ENCODE measurements at places on chromosomes 4 and X.

GRCh38 chrX:51494409-51494808 lies 2.0 kb downstream of the NUDT11 start:
- no peak for DNase-seq

DNA sequence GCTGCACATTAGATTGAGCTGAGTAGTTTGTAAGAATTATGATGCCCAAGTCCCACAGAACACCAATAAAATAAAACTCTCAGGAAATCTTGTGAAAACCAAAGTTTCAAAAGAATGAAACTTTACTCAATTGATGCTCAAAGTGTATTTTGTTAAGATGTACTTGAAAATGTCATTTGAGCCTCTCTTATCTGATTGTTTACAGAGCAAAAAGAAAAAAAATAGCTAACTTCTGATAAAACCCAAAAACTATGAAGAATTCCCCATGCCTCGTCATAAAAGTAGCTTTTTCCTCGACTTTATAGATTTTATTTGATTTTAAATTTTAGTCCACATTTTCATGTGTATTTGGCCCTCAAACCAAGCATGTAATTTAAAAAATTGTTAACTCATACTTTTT lies 521.5 kb upstream of the FTHL17 start:
- DNase-seq: no peak

DNA sequence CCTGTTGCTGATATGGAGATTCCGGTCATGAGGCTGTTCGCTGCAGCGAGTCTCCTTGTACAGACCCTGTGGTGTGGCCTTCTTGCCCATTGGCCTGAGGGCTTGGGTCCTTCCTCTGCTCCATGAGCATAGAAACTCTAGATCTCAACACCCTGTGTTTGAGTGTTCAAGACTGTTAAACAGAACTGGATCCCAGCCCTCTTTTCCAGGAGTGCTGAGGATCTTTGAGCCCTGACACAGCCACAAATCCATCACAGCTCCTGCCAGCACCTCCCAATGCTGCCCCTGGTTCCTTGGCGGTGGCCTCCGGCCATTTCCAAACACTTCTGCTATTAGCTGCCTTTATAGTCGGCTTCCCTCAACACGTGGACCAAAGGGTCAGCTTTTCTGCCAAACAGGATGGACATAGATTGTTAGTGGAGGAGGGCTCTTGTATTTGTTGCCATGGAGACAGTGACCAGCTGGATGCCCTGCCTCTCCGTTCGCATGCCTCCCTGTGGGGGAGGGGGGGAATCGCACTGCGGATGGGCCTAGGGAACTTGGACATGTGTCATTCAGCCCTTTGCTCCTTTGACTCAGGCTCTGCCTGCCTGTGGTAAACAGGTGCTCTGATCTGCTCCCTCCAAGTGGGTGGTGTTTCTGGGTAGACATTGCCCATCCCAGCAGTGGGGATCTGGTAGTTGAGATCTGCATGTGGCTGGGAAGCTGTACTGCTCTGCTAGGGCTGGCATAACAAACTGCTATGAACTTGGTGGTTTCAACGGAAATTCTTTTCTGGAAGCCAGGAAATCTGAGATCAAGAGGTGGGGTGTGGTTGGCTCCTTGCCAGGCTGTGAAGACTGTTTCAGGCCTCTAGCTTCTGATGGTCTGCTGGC lies 6.9 kb upstream of the WDR1 start:
- DNase-seq: peak; percentile 22

- DNase-seq: no peak
Observed at GRCh38 chr4:54852602-54853001, 194.8 kb downstream of the KIT start.

GRCh38 chrX:38975368-38975942 lies 174.2 kb downstream of the MID1IP1 start:
- no peak for DNase-seq

DNA sequence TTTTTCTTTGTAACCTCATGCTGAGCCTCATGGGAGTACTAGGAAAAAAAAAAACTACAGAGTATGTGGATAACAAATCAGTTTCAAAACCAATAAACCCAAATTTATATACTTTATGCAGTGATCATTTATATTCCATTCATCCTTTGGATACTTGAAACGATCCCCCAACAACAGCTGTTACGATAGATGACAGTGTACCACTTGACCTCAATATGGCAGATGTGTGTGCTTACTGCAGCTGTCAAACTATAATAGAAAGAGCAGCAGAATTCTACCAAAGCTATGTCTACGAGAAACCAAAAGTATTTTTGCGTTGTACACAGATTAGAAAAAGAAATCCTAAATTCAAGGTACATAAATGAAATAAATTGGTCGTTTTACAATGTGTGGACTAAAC lies 337.8 kb downstream of the PDGFC start:
- DNase-seq: no peak

GRCh38 chrX:129759576-129760061 lies 20.1 kb upstream of the SASH3 start:
- DNase-seq: no peak

DNA sequence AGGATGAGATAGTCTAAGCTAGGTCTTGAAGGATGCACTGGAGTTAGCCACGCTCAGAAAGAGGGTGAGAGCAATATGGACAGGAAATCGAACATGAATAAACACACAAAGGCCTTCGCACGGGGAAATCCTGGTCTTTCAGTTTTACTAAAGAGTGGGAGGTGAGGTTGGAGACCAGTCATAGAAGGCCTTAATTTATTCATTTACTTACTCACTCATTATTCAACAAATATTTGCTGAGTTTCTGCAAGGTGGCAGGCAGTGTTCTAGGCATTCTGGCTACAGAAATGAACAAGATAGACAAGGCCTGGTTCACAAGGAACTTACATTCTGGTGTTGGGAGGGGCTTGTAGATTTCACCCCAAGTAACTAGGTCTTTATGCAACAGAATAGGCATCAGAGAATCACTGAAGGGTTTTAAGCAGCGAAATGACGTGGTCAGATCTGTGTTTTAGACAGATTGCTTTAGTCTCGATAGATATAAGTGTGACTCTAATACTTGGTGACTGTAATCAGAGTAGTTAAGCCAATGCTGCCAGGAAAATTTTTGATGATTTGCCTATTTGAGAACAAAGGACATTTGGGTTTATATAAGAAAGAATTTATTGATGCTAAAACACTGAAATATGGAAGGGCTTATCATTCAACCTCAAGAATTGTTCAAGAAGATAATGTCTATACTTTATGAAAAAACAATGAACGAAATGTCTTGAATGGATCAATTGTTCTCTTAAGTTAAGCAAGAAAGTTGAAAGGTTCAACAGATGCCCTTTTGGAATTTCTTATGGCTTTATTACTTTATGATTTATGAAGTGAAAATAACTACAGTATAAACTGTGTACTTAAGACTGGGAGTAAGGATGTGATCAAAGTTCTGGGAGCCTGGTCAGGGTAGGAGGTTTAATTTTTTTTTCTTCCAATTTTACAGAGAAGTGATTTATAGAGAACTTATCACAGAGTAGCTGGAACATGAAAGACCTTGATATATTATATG lies 184.4 kb upstream of the CASK start:
- no peak for DNase-seq

DNA sequence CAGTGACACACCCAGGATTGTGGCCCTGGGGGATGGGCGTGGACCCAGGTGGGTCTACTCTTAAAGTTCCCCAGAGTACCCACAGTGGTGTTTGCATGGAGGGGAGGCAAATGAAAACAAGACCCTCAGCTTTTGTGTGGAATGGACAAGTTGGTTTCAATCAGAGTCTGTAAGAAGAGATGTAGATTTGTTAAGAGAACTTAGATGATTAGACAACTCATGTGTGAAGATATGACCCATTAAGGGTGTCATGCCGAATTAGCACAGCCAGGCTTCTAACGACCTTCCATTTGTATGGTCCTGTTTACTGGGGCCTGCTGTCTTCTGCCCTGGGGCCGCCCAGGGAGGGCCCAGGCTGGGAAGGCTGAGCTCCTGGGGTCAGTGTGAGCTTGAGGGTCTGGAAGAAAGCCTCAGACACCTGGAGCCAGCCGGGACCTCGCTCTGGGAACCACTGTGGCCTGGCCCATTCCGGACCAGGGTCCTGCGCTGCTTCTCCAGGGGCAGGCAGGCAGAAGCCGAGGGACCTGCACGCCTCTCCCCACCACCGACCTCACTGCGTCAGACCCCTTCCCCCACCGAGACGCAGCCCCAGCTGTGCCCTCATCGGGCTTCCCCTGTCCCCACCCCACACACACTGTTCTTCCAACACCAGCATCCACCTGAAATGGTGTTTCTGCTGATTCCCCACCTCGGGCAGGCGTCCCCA lies 20.4 kb downstream of the UVSSA start:
- DNase-seq: no peak

DNA sequence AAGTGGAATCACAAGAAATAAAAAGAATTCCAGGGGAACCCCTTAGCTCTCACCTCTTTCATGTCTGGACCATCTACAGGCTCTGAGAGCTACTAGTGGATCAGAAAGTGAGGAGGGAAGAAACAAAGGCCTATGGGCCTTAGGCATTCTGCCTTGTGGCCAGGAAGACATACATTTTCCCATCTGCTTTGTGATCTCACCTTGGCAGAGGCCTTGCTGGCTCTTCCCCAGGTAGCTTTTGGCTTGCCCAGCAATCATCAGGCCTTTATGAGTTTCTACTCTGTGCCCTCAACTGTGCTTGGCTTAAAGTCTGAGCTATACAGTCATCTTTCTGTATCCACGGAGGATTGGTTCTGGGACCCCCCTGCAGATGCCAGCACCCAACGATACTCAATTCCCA lies 28.3 kb upstream of the CD99L2 start:
- no peak for DNase-seq

DNA sequence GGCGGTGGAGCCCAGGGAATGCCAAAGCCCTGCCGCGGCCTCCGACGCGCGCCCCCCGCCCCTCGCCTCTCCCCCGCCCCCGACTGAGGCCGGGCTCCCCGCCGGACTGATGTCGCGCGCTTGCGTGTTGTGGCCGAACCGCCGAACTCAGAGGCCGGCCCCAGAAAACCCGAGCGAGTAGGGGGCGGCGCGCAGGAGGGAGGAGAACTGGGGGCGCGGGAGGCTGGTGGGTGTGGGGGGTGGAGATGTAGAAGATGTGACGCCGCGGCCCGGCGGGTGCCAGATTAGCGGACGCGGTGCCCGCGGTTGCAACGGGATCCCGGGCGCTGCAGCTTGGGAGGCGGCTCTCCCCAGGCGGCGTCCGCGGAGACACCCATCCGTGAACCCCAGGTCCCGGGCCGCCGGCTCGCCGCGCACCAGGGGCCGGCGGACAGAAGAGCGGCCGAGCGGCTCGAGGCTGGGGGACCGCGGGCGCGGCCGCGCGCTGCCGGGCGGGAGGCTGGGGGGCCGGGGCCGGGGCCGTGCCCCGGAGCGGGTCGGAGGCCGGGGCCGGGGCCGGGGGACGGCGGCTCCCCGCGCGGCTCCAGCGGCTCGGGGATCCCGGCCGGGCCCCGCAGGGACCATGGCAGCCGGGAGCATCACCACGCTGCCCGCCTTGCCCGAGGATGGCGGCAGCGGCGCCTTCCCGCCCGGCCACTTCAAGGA lies at the start of gene FGF2:
Gene FGF2, plus strand, starts transcription at position 279 of the 705 bp plus-strand sequence. Its CDS starts 344 bp downstream, at position 623.
- DNase-seq: peak; percentile 27

DNA sequence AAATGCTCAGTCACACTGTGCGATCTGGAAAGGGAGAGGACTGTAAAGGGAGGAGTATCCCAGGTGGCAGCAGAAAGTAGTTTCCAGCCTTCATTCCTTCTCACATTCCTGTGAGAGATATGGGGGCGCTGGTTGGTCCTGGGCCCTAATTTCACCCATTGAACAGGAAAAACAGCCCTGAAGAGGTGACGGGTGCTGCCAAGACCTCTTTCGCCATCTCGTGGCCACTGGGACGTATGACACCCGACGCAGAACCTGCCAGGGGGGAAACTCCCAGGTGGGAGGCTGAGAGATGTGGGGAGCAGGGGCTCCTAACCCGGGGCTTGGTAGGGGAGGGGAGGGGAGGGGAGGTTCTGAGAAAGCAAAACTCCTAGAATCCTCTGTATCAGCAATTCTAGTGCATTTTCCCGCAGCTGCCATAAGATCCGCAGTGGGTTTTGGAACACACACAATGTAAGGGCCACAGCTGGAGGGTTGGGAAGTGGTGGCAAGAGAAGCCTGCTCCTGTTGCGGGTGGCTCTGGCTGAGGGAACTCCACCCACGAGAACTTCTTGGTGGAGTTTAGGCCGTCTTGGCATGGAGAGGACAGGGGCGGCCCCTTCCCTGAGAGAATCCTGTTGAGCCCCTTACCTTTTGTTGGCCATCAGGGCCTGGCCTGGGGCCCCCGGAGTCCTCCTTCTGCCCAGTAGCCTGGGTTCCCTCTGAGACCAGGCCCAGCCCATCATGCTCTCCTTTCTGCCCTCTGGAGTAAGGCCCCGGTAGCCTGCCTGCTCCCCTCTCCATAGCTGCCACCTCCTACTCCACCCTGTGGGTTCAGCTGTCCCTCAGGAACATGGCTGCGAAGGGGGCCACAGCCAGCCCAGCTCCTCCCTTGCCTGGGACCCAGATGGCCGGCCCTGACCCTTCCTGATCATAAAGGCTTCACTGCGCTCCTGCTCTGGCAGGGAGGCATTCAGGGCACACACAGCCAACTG lies 134.1 kb downstream of the OR13H1 start:
- DNase-seq: peak; percentile 6

GRCh38 chr4:98226396-98226795 lies 34.8 kb upstream of the RAP1GDS1 start:
- no peak for DNase-seq

DNA sequence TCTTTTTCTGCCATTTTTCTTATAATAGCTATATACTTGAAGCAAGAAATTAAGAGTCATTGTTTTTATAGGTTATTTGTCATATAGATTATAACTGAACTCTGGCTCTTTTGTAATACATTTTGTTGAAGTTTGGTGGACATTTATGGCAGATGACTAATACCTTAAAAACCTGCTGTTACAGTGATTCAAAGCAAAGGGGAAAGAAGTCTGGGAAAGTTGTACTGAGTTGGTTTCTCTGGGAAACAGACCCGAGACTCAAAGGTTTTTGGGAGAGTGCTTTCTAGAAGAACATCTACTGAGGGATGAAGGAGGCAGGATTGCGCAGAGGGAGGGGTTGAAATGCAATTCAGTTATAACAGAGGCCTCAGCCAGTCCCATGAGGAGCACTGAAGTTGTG lies 35.9 kb downstream of the NAP1L5 start:
- DNase-seq: peak; percentile 51

- no peak for DNase-seq
Observed at GRCh38 chr4:17094159-17094875, 195.9 kb upstream of the LDB2 start.

DNA sequence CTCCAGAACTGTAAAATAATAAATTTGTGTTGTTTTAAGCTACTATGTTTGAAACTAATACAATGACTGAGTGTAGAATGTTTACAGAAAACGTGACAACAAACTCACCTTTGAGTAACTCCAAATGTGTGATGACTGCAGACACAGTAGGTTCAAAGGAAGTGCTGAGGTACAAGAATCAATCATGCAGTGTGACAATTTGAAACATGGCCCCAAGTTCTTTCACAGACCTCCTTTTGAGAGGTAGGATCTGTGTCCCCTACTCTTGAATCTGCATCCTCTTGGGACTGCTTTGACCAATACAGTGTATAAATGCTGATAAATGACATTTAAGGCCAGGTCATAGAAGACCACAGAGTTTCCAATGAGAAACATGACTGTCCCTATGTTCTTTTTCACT lies 667.7 kb upstream of the DIPK2B start:
- no peak for DNase-seq

- DNase-seq: no peak
Observed at GRCh38 chr4:55376698-55377097, 19.1 kb upstream of the TMEM165 start.

GRCh38 chr4:21827575-21827974 lies 121.0 kb downstream of the KCNIP4 start:
- no peak for DNase-seq
